ENCODE measurements at places on chromosomes 11 and 22.

- peak; percentile 85 for DNase-seq
Observed at GRCh38 chr11:75639762-75640181, 29.1 kb downstream of the MAP6 start.

- no peak for DNase-seq
Observed at GRCh38 chr11:19513253-19513652, 199.4 kb upstream of the NAV2 start.

GRCh38 chr11:87917111-87917510 is 258.1 kb downstream of the RAB38 start:
- no peak for DNase-seq

- no peak for DNase-seq
Observed at GRCh38 chr11:105045676-105046296, 651 bp upstream of the CARD16 start.

GRCh38 chr22:41966607-41967240 is 2.5 kb upstream of the SEPTIN3 start:
- DNase-seq, result peak; percentile 83

DNA sequence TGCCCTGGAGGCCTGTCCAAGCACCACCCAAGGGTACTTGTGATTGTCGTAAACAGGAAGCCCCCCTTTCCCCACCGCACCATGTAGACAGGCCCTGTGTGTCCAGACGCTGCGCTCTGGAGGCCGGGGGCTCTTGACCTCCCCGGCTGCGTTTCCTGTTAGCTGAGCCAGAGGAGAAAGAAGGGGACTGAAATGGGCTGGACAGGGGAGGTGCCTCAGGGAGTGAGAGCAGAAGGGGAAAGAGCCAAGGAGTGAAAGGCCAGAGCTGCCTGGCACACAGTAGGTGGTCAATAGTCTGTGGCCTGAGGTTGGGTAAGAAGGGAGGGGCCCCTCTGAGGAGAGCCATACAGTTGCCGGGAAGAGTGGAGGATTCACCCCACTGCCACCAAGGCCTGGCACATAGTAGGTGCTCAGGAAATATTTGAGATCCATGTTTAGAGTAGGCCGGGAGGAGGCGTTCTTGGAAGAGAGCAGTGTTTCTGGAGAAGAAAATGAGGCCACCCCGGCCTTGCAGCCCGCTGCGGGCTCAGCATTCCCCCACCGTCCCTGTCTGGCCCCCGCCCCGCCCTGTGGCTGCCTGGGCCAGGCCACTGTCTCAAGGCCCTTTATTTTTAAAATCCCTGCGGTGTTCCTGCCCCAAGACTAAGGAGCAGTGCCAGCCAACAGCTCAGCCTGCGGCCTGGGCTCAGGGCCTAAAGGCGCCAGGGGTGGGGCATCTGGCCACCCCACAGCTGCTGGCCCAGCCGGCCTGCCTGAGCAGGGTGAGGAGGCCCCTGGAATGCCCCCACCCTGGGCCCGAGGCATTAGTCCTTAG is 13.6 kb upstream of the CDC42EP1 start:
- DNase-seq, result no peak

- no peak for DNase-seq
Observed at GRCh38 chr22:44577391-44578109, 79.5 kb upstream of the RTL6 start.
